ENCODE measurements at places on chromosomes 7 and 10. TPM values are rescaled to one million over a fixed set of nuclear protein-coding genes. Genes with fewer than 3 reads are reported as not detected.

Gene PAOX
- 8.7 TPM for total RNA-seq

Gene CPA2
- total RNA-seq, result 3.5 TPM

Gene ADIRF
- total RNA-seq, result 231 TPM

Gene AP1S1
- total RNA-seq, result 27.0 TPM

Gene OR2A42
- 0.18 TPM for total RNA-seq

Gene TBRG4
- 34.1 TPM for total RNA-seq

Gene NME8
- total RNA-seq, result not detected

Gene DOCK1
- total RNA-seq, result 51.1 TPM

Gene PPP1R3A
- not detected for total RNA-seq

GRCh38 chr10:84607044-84607443 lies 278.7 kb downstream of the CCSER2 start:
- DNase-seq, result no peak

DNA sequence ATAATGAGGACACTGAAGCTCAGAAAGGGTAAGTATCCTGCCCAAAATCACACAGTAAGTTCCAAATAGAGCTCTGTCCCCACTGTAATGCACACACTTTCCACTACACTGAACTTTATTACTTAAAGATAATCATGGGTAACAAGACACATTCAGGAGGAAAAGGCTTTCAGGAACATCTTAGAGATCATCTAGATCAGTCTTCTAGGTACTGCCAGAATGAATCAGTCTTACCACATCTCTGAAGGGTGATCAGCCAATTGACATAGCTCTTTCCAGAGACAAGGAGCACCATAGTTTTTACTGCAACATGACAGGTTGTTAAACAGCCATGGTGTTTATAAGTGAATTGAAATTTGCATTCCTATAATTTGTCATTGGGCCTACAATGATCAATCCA lies 5.4 kb upstream of the HERPUD2 start:
- DNase-seq, result no peak

DNA sequence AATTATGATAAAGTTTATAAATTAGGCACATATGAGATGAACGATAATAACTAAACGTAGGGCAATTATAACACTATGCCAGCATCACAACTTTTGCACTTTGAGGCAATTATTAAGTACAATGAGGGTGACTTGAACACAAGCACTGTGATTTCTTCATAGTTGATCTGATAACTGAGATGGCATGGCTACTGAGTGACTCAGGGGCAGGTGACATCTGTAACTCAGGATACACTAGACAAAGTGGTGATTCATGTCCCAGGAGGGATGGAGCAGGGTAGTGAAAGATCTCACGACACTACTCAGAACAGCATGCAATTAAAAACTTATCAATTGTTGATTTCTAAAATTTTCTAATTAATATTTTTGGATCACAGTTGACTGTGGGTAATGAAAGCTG lies 98.3 kb upstream of the ARHGAP21 start:
- no peak for DNase-seq

DNA sequence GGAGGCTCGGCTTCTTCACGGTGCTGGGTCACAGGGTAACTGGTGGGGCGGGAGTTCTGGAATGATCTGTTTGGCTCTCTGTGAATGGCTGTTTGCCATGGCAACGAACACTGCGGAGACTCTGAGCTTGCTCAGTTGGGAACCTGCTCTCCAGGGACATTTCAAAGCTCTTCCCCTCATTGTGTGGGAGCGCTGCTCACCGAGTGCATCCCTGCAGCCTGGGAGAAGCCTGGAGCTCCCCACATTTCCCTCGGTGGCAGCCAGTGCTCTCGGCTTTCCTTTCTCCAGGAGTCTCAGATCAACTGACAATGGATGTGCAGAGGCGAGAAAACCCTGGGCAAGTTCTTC lies 57.6 kb upstream of the CACUL1 start:
- DNase-seq, result no peak

GRCh38 chr7:13179775-13180523 lies 492.5 kb downstream of the ARL4A start:
- no peak for DNase-seq

DNA sequence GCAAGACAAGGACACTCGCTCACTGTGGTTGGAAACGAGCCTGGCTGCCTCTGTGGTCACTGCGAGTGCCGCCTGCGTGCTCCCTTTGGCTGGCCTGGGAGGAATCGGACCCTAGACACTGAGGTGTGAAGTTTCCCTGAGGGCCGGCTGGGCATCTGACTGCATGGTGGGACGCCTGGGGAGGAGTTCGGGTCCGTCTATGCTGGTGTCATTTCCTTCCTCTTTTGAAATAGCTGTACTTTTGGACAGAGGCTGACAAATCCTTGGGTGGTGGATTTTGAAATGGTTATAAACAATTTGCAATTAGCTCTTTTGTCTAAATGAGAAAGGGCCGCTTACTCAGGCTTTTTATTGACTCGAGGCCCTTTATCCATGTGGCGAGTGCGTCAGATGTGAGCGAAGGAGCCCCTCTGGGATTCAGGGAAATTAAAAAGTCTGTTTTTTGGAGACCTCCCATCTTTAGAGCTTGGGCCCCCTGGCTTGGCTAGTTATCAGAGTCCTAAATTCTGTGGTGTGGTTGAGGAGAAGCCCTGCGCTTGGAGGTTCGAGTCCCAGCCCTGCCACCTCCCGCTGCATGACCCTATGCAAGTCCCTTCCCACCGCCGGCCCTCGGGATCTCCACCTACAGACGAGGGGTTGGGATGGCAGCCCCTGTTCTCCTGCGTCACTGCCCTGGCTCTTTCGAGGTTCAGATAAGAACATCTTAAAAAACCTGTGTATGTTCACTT lies 147.1 kb downstream of the RGS10 start:
- DNase-seq, result no peak

DNA sequence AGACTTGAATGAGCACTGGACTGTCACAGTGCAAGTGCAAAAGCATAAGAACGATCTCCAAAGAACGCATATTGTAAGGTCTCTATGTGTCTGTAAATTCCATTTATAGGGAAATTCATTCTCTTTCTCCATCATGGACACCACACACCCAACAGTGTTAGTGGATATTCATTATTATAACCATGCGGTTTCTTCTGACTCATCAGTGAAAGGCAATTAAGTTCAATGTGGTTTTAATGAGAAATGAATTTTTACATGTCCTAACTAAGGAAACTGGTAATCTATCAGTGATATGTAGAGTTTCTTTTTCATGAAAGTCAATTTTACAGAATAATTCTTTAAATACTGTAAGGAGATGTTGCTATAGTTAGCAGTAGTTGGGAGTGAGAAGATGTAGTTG lies 25.9 kb downstream of the GIMAP8 start:
- DNase-seq, result no peak

DNA sequence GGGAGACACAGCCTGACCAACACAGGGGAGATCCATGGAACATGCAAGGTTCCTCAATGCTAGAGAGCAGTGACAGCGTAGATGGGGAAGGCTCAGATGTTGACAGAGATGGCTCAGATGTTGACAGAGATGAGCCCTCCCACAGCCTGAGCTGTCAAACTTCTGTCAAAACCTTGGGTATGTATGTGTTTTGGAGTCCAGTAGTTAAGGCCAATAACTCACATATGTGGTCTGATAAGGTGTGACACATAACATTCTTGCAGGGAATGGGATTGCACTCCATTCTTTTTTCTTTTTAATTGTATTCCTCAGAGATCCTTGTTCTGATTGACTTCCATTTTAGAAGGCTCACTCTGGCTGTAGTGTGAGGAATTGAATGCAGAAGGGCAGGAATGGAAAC lies 136.3 kb downstream of the C1GALT1 start:
- DNase-seq, result no peak

GRCh38 chr10:68043030-68043429 lies 32.1 kb downstream of the HERC4 start:
- no peak for DNase-seq

All from ovary (tissue), 10 donors.